ENCODE measurements at places on chromosomes 11 and 22.

DNA sequence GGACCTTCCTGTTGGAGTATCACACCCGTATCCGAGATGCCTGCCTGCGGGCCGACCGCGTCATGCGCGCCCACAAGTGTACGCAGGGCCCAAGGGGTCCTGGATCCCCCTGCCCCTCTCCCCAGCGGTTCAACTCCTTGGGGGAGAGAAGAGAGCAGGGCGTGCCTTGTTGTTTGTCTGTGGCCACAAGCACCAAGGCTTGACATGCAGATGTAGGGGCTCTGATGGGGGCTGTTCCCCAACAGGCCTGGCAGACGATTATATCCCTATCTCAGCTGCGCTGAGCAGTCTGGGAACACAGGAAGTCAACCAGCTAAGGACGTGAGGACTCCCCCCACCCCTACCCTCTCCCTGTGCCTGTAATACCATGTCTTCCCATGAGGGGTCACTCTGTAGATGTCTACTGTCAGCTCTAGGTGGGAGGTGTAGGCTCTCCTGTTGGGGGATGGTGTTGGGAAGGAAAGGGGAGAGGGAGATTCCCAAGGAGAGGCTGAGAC is 6.8 kb downstream of the CFL1 start:
- no peak for DNase-seq

GRCh38 chr11:4511282-4512245 is 29.1 kb downstream of the OR52K1 start:
- no peak for DNase-seq

DNA sequence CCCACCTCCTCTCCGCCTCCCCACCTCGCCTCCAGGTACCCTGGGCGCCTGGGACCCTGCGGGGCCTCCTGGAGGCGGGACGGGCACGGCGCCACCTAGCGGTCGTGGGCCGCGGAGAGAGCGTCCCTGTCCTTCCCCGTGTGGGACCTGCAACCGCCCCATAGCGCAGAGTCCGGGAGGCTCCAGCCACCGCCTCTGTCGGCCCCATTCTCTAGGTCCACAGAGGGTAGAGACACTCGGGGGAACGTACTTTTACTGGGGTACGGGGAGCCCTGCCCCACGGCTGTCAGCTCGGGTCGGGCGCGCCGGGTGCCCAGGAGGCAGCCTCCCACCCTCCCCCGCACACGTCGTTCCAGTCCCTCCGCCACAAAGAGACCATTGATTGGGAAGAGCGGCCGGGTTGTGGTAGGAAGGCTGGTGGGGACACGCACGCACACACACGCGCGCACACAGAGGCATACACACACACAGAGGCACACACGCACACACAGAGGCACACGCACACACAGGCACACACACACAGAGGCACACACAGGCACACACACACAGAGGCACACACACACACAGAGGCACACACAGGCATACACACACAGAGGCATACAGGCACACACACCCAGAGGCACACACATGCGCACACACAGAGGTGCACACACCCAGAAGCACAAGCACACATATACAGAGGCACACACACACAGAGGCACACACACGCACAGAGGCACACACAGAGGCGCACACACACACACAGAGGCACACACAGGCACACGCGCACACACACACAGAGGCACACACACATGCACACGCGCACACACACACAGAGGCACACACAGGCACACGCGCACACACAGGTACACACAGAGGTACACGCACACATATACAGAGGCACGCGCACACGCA is 12.6 kb upstream of the NECTIN1 start:
- no peak for DNase-seq

GRCh38 chr11:127818625-127819024 is 768.7 kb downstream of the ETS1 start:
- no peak for DNase-seq
